ENCODE measurements at places on chromosomes 4 and X.

GRCh38 chr4:91076147-91076546 is 949.0 kb downstream of the CCSER1 start:
- DNase-seq: no peak

DNA sequence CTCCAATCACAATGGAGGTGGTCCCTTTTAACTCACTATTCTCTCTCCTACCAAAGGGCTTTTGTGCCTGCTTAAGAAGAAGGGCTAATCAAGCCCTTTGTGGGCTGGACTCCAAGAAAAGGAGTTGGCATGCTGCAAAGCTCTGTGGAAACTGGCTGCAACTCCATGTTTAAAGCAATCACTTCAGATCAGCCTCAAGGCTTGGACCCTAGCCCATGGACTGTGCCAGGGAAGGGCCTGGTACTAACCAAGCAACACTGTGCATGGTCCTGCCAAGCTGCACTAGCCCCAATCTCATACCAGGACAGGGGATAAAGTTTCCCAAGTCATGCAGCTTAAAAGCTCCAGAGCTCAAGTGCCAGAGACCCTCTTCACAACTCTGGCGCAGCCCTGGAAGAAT is 86.7 kb downstream of the ATP8A1 start:
- no peak for DNase-seq

DNA sequence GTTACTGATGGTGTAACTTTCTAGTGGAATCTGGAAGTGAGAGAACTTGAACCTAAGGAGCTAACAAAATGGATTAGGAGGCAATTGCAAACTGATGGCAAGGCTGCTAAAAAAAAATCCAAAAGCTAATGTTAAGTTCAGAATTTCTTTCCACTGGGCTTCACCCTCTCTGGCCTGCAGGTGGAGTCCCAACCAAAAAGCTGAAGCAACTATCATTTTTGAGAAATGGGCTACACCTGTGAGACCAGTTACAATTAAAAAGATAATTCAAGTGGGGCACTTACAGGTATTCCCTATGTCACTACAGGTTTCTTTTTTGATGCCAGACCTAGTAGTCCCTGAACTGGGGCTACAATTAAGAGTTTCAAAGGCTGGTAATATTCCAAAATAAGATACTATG is 142.1 kb upstream of the FTHL17 start:
- no peak for DNase-seq

GRCh38 chrX:109918753-109919152 is 84.2 kb upstream of the TMEM164 start:
- DNase-seq: no peak

DNA sequence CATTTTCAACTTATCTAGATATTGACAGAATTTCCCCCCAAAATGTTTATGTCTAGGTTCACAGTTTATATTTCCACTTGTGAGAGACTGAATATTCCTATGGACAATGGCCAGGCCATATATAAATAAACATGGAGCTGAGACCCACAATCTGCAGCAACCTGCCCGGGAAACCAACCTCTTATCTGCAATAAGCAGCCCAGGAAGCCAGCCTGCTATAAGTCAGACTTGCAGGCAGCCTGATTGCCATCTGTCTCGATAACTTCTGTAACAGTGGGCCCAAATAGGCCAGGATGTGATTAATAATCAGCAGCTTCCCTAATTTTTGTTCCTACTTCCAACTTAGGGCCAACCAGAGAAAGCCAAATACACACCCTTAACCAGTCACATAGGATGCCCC is 5.2 kb upstream of the NAP1L5 start:
- DNase-seq: no peak

DNA sequence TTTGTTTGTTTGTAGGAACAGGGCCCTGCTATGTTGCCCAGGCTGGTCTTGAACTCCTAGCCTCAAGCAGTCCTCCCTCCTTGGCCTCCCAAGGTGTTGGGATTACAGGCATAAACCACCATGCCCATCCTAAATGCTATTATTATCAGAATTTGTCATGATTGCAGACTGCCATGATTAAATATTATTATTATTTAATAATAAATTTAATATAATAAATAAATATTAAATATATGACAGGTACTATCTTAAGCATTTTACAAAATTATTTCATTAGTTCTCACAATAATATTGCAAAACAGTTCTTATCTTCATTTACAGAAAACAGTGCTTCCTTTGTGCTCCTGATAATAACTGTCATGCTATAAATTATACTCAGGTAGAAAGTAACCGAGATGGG is 133.4 kb upstream of the JADE1 start:
- no peak for DNase-seq

- no peak for DNase-seq
Observed at GRCh38 chrX:24668111-24668510, 21.0 kb upstream of the PCYT1B start.

GRCh38 chrX:22278375-22278774 is 5.7 kb downstream of the CBLL2 start:
- no peak for DNase-seq

DNA sequence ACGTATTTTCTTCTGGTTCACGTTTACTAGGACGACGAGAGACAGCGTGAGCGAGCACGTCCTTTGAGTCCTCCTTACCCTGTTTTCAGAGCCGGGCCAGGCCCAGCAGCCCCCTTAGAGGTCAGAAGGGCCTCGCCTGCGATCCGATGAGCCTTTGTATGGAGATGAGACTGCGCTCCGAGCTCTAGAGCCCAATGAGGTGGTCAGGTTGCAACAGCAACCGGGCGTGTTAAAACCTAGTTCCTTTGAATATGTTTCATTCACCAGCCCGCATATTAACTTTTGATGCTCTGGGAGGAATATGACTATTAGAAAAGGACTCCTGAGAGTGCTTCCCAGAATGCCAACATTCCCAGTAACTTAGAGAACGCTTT is 55.6 kb upstream of the TADA2B start:
- DNase-seq: no peak

- DNase-seq: no peak
Observed at GRCh38 chrX:13607996-13608365, 38.6 kb downstream of the EGFL6 start.

- no peak for DNase-seq
Observed at GRCh38 chr4:108881986-108882385, 119.1 kb upstream of the ETNPPL start.

GRCh38 chr4:175823015-175823742 is 11.1 kb upstream of the GPM6A start:
- DNase-seq: no peak

DNA sequence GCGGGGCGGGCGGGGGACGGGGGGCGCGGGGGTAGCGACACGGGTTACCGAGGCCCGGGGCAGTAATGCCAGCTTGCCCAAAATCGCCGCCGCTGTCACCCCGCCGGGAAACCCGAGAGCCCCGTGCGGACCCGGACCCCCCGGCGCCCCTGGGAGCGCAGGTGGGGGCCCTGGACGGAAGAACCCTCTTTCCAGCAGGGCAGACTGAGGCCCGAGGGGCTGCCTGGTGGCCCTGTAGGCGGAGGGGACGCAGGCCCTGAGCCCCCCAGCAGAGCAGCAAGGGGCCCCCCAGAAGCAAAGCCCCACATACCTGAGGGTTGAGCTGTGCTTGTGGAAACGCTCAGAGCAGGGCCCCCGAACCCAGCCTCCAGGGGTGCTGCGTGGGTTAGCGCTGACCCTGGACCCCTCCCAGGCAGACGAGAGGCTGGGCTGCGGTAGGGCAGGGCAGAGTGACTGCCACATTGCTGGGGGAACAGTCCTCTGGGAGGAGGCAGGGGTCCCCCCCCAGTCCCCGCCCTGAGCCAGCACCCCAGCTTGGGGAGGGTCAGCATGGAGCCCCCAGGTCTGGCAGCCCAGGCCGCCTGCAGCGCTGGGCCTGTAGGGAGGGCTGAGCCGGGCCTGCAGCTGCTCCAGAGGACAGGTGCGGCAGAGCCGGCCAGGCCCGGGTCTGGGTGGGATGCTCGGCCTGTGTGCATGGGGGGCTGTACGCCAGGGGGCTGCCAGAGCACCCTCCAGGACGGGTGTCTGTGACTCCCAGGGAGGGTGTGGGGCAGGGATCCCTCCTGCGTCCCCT is 646 bp downstream of the DOK7 start:
- no peak for DNase-seq

DNA sequence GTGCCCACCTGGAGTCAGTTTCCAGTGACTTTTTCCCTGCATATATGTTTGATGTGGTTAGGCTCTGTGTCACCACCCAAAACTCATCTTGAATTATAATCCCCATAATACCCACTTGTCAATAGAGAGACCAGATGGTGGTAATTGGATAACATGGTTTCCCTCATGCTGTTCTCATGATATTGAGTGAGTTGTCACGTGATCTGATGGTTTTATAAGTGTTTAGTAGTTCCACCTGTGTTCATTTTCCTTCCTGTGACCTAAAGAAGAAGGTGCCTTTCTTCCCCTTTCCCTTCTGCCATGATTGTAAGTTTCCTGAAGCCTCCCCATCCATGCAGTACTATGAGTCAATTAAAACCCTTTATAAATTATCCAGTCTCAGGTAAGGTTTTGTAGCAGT is 740.9 kb downstream of the ARAP2 start:
- DNase-seq: no peak

DNA sequence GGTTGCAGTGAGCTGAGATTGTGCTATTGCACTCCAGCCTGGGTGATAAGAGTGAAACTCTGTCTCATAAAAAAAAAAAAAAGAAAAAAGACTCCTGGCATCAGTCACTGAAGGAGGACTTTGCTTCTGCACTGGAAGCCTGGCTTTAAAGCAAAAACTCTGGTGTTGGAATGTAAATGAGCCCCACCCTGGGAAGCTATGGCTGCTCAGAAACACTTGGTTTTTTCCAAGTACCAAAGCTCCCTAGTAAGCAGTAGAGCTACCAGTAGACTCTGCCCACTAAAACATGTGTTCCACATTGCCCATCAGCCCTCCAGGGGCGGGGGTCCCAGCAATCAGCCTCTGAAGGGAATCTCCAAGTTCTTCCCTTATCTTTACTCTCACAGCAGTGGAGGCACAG is 154.4 kb downstream of the SHROOM3 start:
- no peak for DNase-seq

- DNase-seq: no peak
Observed at GRCh38 chr4:183797445-183798300, 107.4 kb upstream of the STOX2 start.

- no peak for DNase-seq
Observed at GRCh38 chrX:13028871-13029636, 15.4 kb downstream of the FAM9C start.

DNA sequence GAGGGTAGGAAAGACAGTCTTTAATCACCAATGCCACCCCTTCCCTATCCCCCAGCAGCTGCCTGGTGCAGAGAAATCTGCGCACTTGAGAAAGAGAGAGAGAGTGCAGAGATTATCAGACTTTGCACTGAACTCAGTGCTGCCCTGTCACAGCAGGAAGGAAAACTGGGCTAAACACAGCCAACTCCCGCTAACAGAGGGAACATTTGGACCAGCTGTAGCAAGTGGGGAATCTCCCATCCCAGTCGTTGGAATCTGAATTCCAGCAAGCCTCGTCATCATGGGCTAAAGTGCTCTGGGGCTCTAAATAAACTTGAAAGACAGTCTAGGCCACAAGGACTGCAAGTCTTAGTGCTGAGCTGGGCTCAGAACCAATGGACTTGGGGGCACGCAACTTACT is 168.7 kb downstream of the DLG3 start:
- DNase-seq: no peak

GRCh38 chrX:110082161-110082560 is 79.2 kb downstream of the TMEM164 start:
- DNase-seq: no peak
